AG08396 (cell line): ENCODE measurements at places on chromosomes 12 and 14.
A peak's percentile ranks its signal among the peaks of the same experiment; 100 is the strongest.

- DNase-seq, result no peak
Observed at GRCh38 chr14:88541324-88541723, 13.5 kb downstream of the PTPN21 start.

GRCh38 chr14:69684461-69685217, 73.2 kb downstream of the SUSD6 start:
- DNase-seq, result no peak

GRCh38 chr14:71610797-71611196, 321.4 kb upstream of the RGS6 start:
- no peak for DNase-seq

DNA sequence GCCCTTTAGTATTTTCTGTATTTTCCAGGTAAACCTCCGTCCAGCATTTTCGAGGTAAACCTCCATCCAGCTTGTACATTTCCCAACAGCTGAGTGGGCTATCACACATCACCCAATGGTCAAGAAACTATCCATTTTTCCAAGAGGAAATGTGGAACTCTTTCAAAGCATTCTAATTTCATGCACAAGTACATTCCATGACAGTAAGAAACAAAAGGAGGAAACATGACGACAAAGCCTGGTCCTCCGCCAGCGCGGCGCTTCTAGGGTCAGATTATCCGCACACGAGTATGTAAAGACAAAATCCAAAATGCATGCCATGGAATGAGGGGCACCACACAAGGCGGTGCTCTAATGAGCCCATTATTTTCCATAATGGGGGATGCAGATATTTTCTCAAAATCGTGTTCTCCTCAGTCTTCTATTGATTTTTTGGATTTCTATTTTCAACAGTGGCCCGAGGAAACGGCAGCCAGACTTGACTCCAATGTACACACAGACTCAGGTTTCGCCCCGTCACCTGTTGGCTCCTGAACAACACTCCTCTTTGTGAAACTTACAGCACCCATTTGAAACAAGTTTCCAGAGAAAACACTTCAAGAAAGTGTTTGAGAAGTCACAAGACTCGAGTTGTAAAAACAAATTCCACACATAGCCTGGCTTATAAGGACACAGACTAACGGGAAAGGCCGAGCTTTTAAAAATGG, 107.4 kb downstream of the PRICKLE1 start:
- peak; percentile 14 for DNase-seq

- no peak for DNase-seq
Observed at GRCh38 chr14:101626331-101626730, 65.0 kb downstream of the DIO3 start.

DNA sequence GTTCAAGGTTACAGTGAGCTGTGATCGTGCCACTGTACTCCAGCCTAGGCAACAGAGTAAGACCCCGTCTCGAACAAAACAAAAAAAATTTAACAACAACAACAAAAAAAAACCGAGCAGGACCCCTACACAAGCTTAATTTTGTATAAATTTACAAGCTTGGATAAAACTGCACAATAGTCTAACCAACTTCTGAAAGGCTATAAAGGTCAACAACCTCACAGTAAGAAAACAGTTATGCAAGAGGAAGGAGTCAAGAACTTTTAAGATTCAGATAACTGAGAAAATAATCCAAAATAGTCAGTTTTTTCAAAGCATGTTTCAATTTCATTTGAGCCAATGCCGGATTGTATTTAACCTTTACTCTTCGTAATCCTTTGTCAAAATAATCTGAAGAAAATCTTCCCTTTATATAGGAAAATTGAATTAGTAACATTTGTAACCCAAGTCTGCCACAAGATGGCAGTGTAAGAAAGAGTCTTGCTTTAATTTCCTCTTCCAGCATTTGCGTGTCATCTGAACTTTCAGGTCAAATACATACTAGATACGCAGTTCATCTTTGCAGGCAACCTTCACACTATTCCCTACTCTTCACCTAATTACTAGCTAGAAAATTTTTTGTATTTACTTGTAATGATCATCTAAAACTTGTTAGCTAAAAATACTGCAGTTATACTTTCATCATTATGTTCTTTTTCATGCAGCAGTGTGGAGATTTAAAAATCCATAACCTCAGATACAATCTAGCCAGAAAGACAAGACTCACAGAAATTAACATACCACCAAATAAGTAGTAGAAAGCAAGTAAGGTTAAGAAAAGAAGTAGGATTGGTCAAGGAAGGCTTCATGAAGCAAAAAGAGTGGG, 5.8 kb downstream of the CCNB1IP1 start:
- DNase-seq, result peak; percentile 47

DNA sequence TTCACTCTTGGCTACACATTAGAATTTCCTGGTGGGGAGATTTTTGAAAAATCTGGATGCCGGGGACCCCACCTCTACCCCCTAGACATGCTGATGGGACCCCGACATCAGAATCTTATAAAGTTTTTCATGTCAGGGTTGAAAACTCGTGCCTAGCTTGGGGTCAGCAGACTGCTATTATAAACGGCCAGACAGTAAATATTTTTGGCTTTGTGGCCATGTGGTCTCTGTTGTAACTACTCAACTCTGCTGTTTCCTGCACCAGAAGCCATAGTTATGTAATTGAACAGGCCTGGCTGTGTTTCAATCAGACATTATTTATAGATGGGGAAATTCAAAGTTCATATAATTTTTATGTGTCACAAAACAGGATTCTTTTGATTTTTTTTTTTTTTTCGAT, 41.6 kb downstream of the ACACB start:
- DNase-seq, result no peak

- no peak for DNase-seq
Observed at GRCh38 chr14:79721399-79722084, 489.8 kb downstream of the DIO2 start.

DNA sequence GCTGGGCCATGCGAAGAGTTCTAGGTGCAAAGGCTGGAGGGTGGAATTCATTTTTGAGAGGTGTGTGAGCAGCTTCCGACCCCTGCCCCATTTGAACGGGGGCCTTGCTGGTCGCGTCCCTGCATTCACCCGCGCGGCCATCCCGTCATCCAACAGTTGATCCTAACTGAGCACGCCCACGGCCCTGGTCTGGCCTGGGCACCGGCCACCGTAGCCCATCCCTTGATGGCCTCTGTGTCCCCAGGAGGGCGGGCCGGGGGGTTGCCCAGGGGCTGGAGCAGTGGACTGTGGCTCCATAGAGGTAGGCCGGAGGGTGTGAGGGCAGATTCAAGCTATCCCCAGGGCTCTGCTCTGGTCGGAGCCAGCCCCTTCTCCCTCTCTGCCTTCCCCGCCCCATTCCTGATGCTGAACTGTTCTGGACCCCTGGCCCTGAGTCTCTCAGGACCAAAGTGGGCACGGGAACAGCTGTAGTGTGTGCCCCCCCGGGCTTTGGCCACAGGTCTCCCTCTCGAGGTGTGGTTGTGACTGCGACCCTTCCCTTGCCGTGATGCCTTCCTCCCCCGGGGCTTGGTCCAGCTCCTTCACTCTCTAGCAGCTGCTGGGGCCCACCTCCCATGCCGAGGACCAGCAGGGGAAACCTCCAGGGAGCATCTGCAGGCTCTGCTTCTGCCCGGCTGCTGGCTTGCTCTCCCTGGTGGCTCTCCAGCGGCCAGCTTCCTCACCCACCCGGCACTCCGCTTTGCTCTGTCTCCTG, 9.1 kb downstream of the MEG3 start:
- no peak for DNase-seq

GRCh38 chr14:60095781-60096450, 4.2 kb downstream of the PCNX4 start:
- DNase-seq, result peak; percentile 31

GRCh38 chr12:13000925-13001774, 1.1 kb upstream of the HEBP1 start:
- DNase-seq, result peak; percentile 83

GRCh38 chr12:26748741-26749431, 84.1 kb downstream of the ITPR2 start:
- no peak for DNase-seq

GRCh38 chr14:75125617-75126016, 1.2 kb downstream of the NEK9 start:
- peak; percentile 73 for DNase-seq

DNA sequence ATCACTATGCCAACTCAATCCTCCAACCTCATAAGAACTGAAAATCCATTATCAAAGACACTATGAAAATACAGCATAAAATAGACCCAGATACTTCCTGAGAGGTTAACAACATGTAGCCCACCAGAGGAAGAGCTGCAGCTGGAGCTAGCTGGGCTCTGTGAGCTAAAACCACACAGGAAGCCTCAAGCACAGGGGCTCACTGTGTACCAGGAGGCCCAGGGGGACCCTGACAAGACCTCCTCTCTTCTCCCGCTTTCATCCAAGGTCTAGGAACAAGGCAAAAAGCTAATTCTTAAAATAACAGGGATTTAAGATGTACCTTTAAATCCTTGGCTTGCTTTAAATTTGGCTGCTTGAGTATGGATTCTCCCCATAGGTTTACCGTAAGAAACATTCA, 53.6 kb downstream of the EIF2S3B start:
- no peak for DNase-seq

DNA sequence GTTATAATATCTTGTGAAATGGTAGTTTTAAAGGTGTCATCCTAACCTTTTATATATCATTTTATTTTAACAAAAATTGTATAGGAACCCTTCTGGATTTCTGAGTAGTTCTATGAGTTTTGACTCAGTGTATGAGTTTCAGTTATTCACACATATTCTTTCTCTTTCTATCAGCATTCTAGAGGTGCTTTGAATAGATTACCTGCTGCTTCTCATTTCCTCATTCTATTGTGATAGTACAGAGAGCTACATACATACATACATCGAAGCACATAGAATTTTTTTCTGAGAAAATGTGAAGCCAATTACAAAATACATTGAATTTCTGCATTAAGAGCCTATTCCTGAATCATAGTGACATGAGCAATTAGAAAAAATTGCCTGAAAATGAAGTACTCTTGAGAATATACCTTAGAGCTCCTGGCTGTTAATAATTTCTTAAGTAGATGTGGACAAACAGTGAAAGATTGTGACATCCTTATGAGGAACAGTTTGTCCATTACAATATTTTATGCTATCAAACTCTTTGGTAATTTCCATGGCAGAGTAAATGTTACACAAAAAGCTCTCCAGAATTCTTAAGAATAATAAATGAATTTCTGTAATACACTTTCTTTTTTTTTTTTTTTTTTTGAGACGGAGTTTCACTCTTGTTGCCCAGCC, 556.6 kb downstream of the TRHDE start:
- no peak for DNase-seq

DNA sequence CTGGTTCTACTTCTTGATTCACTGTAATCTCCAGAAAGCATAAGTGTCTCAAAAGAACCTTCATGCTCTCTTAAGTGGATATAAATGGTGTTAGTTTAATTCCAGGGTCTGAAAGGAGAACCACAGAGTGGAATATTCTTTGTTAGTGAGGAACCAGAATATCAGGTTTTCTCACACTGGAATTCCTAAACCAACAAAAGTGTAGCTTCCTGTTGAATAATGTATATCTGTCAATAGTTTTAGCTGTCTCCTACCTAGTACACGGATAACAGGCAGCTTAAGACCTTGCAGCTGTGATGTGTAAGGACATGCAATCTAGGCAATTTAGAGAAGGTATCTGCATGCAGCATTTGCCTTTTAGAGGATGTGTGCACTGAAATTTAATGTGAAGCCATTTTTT, 24.0 kb downstream of the LRIG3 start:
- DNase-seq, result no peak

- no peak for DNase-seq
Observed at GRCh38 chr12:106585521-106586277, 2.9 kb downstream of the RFX4 start.

GRCh38 chr12:46664761-46665287, 161.0 kb downstream of the SLC38A4 start:
- DNase-seq, result peak; percentile 79

GRCh38 chr12:69623970-69624369, 13.3 kb upstream of the LRRC10 start:
- DNase-seq, result peak; percentile 21

DNA sequence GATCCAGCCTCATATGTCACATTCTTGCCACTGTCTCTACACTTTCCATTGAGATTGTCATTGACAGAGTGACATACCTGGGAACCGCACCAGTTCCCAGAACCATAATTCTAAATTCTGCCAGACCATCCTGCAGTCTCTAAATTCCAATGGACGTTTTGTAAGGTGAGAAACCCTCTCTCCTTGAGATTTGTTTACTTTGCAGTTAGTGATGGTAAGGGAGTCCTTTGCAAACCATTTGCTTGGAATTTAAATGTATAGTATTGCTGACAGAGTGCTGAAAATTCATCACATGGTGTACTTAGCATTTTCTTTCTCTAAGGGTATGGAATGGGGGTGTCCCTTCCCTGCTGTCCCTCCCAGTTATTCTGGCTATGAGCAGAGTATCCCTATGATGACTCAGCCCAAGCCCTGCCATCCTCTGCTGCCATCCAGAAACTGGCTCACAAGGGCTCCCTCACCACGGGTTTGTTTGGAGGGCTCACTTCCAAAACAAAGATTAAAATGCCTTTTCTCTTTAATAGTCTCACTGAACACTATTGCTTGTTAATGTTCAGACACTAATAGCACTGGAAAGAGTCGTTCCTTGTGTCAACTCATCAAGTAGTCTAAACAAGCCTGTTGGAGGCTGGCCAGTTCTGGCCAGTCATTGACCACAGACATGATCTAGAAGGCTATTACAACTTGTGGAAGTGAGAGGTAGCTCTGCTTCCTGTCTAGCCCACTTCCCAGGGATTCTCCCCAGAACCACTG, 129.0 kb upstream of the HMGA2 start:
- peak; percentile 62 for DNase-seq
